ENCODE measurements at places on chromosomes 16 and 17.
A peak's percentile ranks its signal among the peaks of the same experiment; 100 is the strongest.

- DNase-seq = peak; percentile 3
These were observed at the start of gene DDX42 for GRCh38 chr17:63774141-63774968. Gene DDX42 (plus strand): TSS chr17:63774170. CDS start chr17:63787050, 12,880 bp downstream.

- no peak for DNase-seq
These were observed 57.3 kb downstream of the TMEM186 start for GRCh38 chr16:8739989-8740704.

- DNase-seq = no peak
These were observed 140.1 kb downstream of the CYLD start for GRCh38 chr16:50881956-50882355.

GRCh38 chr17:15944759-15945526 is at the start of gene ADORA2B:
Gene ADORA2B (plus strand): TSS chr17:15945130. CDS start chr17:15945249, 119 bp downstream.
- no peak for DNase-seq

- no peak for DNase-seq
These were observed 1.2 kb upstream of the ZMYND15 start for GRCh38 chr17:4738136-4739121.

- no peak for DNase-seq
These were observed 300.5 kb downstream of the CPPED1 start for GRCh38 chr16:12503191-12503590.

DNA sequence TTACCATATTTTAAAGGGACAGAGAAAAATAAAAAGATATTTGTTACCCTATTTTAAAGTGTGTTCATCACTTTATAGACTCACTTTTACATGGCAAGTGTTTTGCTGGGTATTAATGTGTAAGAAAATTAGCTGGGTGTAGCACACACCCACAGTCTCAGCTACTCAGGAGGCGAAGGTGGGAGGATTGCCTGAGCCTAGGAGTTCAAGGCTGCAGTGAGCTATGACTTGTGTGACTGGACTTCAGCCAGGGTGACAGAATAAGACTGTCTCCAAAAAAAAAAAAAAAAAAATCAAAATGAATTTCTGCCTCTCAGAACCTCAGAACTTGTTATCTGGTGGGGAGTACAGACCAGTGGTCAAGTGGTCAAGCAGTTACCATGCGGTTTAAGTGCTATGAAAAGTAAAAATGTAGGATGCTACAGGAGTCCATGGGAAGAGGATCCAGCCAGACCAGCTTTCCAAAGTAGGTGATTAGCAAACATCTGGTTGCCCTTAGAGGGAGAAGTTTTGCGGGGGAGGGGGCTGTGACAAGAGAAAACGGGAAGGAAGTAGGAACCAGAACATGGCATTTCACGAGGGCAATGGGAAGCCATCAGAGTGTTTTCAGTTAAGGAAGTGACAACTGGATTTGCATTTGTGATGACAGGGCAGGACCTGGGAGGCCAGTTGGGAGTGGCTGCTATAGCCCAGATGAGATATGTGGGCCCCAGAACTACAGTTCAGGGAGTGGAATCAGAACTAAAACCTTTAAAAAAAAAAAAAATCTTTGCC is 13.9 kb downstream of the CNEP1R1 start:
- DNase-seq = no peak

DNA sequence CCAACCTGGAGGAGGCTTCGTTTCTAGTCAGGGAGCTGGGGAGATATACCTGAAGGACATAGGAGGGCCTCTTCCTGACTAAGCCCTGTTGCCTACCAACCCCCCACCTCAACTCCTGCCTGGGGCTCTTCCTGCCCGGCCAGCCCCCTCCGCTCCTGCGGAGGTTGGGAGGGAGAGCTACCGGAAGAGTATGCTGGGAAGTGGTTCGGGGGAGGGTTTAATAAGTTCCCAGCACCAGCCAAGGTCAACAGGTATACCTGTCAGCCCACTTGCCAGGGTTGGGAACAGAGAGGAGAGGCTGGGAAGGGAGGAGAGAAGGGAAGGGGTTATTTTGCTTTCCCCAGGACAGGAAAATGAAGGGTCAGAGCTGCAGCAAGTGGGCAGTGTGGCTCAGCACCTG is 4.7 kb downstream of the PPP1R1B start:
- no peak for DNase-seq

DNA sequence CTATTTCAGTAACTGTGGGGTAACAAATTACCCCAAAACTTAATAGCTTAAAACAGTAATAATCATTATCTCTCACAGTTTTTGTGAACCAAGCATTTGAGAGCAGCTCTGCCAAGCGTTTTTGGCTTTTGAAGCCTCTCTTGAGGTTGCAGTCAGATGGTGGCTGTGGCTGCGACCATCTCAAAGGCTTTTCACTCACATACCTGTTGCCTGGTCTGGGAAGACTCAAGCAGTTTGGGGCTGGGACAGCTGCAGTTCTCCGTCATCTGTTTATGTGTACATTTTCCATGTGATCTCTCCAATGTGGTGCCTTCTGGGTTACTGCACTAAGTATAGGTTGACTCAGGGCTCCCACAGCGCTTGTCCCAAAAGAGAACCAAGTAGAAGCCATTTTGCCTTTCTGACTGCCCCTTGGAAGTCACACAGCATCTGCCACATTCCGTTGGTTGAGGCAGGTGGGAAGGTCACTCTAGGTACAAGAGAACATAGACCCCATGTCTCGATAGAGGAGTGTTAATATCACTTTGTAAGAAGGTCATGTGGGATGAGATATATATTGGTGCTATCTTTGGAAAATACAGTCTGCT is 49.6 kb downstream of the LDHD start:
- DNase-seq = no peak

GRCh38 chr17:64658931-64659330 is 3.2 kb downstream of the SMURF2 start:
- no peak for DNase-seq

GRCh38 chr16:20348365-20349185 is 3.9 kb downstream of the UMOD start:
- DNase-seq = no peak

DNA sequence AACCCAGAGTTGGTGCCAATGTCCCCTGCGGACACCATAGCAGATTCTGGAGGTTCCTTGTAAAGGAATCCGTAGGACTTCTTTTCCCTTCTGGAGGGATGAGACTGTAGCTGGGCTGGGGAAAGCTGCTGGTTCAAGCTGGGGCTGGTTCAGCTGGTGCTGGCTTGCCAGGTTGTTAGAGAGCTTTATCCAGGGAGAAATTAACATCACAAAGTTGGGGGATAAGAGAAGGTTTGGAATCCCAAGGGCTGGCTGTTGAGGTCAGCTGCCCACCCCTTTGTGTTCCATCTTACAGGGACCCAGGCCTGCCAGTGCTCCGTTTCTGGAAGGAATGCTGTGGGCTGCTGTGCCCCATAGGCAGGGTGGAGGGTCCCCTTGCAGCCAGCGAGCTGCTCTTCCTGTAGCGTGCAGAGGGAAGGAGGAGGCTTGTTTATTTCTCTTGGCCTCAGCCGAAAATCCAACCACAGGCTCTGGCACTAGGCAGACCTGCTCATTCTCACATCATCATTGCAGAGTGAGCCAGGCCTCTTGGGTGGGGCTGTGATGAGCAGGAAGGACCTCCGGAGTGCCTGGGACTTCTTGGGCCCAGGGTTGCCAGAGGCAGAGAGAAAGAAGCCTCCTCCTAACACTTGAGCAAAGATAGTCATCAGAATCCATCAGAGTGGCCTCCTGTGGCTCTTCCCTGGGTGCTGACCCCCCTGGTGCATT is 251.1 kb downstream of the SEC14L1 start:
- no peak for DNase-seq
